ENCODE measurements at places on chromosomes 3 and 15.

GRCh38 chr15:56869573-56869972 lies 48.9 kb upstream of the TCF12 start:
- DNase-seq = peak; percentile 33

GRCh38 chr3:184380627-184381260 lies 890 bp downstream of the CHRD start:
- DNase-seq = no peak

GRCh38 chr3:8857720-8858367 lies 88.4 kb upstream of the OXTR start:
- DNase-seq = no peak

DNA sequence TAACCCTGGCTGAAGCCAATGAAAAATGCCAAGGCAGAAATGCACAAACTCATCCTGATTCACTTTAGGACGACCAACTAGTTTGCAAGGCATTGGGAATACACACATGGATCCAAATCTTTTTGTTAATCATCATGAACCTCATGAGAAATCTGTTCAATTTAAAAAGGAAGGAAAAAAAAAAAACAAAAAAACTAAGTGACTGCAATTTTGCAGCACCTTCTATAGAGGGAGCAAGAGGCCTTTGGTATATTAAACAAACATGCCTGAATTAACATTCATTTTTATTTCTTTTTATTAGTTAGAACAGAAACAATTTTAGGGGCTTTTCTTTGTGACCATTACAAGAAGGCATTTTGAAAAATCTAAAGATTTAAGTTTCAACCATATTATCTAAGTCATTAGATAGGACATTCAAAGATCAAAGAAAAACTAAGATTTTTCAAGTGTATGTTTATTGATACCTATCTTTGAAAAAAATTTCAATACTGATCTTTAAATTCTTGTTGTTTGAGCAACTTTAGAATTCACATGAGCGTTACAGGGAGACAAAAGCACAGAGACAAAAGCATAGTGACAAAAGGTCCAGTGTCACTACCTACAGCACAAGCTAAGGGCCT lies 182.4 kb downstream of the CBLB start:
- DNase-seq = no peak

GRCh38 chr3:124201786-124202185 lies 209.9 kb upstream of the ROPN1 start:
- no peak for DNase-seq

DNA sequence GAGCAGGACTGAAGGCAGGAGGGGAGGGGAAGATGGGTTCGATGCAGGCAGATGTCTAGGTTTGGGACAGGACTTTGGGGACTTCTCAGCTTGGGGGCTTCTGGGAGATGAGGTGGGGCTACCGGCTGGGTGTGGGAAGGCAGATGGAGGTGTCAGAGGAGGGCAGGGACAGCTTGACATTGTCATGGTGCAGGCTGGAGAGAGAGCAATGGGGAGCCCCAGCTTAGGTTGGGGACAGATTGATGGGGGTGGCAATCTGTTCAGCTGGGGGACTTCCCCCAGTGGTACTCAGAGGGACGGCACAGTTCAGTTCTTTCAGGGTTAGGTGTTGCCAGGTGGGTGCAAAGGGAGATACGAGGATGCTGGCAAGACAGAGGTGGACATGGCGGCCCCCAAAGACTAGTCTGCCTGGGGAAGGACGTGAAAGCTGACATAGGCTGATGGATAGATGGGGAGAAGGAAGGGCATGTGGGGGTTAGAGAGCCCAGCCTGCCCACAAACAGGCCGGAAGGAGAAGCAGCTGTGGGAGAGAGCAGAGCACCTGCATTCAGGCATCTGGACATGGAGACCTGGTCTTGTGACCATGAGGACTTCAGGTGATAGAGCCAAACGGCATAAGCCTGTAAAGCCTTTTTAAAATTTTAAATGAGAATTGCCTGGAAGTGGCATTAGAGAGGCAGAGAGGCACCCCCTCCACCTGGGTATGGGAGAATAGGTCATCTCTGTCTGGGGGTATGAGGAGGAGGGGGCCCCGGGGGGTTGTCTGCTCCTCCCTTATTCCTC lies 21.1 kb downstream of the ACAA1 start:
- no peak for DNase-seq

GRCh38 chr15:48281674-48282073 lies 49.6 kb upstream of the DUT start:
- DNase-seq = no peak

DNA sequence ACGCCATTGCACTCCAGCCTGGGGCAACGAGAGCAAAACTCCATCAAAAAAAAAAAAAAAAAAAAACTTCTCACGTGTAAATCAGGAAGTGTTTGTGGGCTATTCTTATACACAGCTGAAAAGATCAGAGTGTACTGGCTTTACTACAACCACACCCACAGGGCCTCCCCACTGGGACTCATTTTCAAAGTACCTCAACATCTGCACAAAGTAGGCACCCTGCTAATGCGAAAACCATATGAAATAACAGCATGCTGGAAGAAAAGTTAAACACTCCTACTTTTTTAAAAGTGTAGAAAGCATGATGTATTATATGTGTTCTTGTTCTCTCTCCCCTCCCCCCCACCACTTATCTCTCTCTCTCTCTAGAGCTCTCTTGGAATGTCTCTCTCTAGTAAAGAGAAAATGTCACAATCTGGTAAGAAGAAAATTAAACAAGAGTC lies 11.1 kb downstream of the UACA start:
- no peak for DNase-seq

DNA sequence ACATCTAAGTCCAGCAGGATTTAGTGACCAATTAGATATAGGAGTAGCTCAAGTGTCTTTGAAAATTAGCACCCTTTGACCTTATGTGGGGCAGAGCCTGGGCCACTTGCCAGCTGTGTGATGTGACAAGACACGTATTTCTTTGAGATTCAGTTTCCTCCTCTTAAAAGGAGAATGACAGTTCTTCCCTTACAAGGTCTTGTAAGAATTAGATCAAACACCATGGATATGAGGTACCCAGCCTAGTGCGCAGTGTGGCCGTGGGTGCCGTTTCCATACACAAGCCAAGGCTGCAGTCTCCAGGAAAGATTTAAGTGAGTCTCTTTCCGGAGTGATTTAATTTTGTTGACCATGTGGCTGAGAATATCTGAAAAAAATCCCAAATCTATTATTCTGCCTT lies 46.3 kb downstream of the ARHGAP31 start:
- no peak for DNase-seq

DNA sequence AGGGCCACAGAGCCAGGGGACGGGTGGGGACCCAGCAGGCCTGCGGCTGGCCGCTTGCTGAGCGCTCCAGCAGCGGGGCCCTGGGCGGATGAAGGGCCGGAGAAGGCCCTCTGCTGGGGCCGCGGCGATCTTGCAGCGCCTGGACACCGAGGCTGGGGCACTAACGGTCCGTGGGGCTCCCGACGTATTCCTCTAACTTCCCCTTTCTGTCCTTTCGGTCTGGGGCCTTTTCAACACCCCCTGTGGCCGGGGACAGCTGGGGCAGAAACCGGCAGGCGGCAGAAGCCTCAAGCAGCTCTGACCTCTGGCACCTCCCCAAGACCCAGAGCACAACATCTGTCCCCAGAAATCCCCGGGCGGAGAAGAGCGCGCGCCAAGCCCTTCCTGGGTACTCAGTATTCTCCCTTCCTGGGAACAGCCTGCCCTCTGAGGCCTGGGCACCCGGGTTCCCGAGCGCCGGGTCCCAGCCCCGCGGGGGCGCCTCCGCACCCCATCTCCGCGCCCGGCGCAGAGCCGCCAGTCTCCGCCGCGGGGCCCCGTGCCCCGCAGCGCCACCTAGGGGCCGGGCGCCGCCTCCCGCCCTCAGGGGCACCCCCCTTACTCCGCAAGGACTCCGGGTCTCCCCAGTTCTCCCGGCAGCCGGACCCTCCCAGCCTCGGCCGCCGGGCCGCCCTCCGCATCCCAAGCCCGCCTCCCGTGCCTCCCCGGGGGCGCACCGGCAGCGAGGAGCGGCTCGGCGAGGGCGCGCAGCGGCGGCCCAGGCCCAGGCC lies 582 bp upstream of the SLCO3A1 start:
- no peak for DNase-seq

GRCh38 chr3:73175698-73176097 lies 114.2 kb downstream of the EBLN2 start:
- DNase-seq = no peak

- no peak for DNase-seq
These were observed 80.3 kb upstream of the FLNB start for GRCh38 chr3:57927916-57928315.

DNA sequence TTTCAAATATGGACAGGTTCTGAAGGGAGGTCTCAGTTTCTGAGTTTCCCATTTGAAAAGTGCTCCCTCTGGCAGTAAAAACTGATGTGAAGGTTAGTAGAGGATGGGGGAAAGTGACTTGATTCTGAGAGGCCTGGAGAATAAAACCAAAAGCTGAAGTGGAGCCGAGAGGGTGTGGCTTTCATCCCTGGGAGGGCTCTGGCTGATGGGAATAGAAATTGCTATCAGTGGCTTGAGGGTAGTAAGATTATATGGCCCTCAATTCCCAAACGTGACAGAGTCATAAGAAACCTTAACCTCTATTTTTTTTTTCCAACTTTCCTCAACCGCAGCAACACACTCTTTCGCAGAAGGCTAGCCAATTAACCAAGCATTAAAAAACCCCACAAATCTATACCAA lies 185.9 kb downstream of the MEIS2 start:
- DNase-seq = no peak

- DNase-seq = no peak
These were observed 537 bp downstream of the GRAMD2A start for GRCh38 chr15:72197041-72197459.

DNA sequence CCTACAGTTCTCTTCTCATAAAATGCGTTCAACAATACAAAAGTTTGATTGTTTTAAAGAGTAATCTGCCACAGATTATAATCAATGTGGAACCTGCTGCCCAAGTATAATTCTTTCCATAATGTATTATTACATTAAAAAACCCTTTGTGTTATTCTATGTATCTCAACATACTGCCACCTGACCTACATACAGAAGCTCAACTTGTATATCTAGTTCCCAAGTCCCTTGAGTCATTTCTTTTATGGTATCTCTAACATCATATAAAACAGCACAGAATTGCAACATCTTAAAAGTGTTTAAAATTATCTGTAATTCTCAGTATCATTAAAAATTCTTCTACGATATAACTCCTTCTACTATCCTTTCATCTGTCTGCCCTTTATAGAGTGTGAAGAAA lies 70.3 kb downstream of the TBL1XR1 start:
- DNase-seq = no peak

GRCh38 chr3:182122779-182123178 lies 411.1 kb downstream of the SOX2 start:
- DNase-seq = no peak

DNA sequence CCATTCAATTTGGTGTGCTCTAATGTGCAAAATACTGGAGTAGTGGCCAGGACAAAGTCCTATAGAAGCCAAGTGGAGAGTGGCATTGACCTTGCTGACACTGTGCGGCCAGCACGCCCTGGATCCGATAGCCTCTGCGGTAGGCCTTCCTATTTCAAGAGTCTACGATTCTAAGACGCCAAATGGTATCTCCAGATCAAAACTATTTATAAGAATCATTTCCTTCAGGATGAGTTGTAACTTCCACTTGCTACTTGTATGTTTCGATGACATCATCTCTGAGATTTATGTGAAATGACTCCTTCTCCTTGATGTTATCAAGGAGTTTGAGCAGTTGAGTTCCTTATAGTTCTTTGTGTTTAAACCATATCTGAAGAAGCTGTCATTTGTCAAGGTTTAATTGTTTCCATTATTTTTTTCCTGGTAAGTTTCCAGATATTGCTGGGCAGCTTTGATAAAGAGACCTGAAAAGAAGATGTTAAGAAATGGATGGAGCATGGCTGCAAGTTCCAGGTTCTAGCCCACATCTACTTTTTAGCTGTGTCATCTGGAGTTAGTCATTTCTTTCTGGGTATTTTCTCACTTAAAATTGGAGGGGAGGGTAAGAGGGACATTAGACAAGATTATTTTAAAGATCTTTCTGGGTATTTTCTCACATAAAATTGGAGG lies 71.8 kb downstream of the TMEM44 start:
- DNase-seq = no peak

DNA sequence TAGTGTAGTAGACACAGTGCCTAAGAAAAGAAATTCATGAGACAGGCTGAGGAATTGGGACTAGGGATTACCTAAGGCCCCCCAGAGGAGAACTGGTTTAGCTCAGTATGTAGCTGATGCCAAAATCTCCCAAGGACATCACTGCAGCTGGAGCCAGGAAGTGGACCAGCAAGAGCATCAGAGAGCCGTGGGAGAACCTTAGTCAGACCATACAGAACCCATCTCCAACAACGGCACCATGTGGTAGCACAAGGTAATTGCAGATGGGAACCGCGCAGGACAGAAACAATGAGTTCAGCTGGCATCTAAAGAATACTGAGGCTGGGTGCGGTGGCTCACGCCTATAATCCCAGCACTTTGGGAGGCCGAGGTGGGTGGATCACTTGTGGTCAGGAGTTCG lies 81.7 kb downstream of the WNT5A start:
- DNase-seq = no peak

DNA sequence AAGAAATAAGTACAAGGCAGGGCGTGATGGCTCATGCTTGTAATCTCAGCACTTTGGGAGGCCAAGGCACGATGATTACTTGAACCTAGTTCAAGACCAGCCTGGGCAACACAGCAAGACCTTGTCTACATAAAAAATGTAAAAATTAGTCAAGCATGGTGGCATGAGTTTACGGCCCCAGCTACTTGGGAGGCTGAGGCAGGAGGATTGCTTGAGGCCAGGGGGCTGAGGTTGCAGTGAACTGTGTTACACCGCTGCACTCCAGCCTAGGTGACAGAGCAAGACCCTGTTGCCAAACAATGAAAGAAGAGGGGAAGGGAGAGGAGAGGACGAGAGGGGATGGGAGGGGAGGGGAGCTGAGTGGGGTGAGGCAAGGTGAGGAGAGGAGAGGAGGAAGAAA lies 152.7 kb upstream of the PRICKLE2 start:
- DNase-seq = no peak

DNA sequence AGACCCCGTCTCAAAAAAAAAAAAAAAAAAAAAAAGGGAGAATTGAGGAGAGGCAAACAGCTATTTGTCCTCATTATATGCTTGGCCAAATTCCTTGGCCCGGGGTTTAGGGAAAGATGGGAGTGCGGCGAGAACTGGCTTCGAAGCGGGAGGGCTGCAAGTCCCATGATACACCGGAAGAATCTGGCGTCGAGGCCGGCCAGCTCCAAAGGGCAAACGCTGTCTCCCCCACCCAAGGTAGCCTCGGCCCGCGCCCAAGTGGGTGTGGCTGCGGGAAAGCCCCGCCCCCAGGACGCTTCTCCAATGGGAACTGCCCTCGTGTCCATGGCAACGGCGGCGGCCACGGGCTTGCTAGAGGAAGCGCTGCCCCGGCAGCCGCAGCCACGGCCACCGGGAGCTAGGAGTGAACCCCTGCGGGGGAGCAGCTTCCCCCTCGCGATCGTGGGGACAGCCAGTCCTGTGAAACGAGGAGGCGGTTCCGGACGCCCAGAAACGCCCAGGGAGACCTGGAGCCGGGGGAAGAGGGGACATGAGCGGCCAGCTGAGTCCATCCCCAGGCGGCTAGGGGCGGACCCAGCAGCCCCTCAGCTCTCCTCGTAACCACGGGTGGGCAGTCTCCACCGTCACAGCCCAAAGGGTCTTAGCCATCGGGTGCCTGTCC lies at the start of gene TTLL13:
TTLL13 (plus strand) TSS at position 354 of the 661 bp plus-strand sequence. CDS start 1,075 bp downstream, outside the sequence.
- peak; percentile 65 for DNase-seq

Measured in stimulated activated CD4-positive, alpha-beta T cell treated with anti-CD3 and anti-CD28 coated beads, Interleukin-12 subunit alpha, Interleukin-12 subunit beta, amount 100 ng/mL, for 24 hours (primary cell).